GM10248 (cell line): ENCODE measurements at places on chromosomes 2 and 18.

DNA sequence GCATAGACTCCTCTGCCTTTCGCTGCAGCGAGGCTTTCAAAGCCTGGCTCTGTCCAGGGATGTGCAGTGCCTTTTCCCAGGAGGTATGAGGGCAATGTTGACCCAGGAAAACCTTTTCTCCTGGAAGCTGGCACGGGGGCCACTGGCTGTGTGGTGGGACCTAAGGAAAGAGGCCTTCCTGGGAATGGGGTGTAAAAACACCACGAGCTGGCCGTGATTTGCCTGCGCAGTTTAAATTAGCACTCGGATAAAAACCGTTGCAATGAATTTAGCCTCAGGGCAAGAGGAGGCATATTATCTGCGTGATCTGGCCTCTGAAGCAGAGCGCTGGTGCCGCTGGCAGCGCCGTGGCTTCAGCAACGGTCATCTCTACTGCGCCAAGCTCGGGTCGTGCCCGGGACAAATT, 3.0 kb downstream of the OSR1 start:
- DNase-seq, result peak; percentile 11

DNA sequence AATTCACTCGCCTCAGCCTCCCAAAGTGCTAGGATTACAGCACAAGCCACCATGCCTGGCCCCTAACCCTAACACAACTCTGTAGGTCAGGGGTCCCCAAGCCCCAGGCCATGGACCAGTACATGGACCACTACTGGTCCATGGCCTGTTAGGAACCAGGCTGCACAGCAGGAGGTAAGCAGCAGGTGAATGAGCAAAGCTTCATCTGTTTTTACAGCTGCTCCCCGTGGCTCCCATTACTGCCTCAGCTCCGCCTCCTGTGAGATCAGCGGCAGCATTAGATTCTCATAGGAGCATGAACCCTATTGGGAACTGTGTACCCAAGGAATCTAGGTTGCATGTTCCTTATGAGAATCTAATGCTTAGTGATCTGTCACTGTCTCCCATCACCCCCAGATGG, 201.7 kb downstream of the NRP2 start:
- DNase-seq, result no peak

- no peak for DNase-seq
Observed at GRCh38 chr18:2981212-2981728, 31.7 kb downstream of the LPIN2 start.

DNA sequence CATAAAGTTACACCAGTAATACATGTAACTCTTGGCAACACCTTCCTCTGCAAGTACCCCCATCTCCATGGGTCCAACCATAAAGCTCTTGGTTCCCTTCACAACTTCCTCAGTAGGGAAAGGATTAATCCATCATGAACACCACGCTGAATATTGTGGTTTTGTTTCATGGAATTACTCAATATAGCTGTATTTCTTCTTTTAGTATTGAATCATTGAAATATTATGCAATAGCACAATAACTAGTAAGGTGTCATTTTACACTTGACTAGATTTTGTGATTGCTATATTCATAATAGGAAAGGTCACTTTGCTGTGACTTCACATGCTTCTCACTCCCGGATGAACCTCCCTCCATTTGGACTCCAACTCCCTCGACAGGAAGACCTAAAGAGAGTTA, 29.7 kb upstream of the PID1 start:
- no peak for DNase-seq

GRCh38 chr2:15689654-15690053, 98.0 kb downstream of the DDX1 start:
- DNase-seq, result no peak

DNA sequence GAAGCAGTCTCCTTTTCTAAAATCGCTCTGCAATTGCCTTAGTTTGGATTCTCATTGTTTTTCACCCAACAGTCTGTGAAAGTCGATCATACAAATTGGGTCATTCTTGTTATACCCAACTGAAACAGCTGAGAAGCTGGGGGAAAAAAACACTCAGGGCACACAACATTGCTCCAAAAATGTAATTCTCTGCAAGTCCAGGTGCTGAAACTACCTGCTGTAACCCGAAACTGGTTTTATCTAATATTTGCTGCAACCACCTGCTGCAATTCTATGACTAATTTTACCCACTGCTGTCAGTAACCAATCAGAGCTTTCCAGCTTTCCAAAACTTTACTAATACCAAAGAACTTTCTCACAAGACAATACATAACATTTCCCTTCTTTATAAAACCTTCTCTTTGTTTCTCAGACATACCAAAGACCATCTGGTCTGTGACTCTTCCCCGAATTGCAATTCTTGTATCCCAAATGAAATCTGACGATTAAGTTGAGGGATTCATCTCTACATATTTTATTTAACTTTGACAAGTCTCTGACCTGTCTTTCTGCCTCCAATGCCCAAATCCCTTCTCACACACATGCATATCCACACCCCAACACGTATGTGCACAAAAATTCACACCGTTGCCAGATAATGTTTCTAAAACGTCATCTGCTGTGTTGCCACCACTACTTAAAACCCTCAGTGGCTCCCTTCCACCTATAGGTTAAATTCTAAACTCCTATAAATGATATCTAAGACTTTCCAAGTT, 198.3 kb downstream of the PIEZO2 start:
- no peak for DNase-seq

DNA sequence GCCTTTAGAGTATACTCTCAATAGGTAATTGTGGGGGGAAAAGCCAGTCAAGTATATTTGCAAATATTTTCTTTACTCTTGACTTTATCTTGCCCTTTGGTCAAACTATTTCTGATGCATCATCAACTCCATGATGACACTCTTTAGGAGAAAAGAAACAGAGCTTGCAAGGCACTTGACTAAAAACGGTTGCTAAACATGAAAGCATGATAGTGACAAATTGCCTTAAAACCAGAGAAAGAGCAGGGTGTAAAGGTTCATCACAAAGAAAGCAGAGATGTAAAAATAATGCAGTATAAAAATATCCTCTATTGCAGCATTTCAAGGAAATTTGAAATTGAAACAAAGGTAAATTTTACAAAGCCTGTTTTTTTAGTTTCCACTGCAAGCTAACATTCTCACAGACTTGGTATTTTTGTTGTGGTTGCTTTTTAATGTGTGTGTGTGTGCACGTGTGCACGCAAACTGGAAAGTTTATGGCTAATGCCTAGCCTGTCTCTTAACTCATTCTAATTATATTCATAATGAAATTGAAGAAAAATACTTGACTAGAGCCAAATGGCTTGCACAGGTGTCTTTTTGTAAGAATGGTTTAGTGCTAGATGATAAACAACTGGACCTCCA, 503.6 kb downstream of the ARHGAP15 start:
- DNase-seq, result no peak

DNA sequence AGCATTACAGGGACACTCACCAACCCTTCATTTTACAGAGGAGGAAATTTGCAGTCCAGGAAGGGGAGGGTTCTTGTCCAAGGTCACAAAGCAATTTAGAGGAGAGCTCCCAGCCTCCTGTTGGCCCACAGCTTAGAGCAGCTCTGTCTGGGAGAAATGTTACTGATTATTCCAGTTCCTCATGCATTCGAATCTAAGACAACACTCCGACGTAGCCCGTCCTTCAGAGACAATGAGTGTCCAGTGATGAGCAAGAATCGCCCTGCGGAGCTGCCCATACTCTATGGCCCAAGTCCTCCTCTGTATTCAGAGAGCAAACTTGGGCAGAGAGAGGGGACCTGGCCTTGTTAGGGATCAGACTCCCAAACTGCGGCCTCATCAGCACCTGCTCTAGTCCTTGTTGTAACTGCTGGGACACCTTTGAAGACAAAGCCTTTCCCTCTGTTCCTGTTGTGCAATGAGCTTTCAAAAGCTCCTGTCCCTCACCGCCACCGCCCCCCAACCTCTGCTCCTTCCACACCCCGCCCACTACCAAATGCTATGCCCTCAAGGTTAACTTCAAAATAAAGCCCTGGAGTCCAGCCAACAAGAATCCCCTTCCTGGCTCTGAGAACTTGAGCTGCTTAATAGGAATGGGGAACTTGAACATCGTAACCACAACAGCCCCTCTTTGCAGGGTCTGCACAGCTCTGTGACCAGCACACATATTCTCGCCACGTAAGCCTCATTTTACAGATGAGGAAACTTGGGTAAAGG, 234.8 kb upstream of the SMAD2 start:
- no peak for DNase-seq

GRCh38 chr2:99670768-99671734, 181.2 kb upstream of the REV1 start:
- no peak for DNase-seq
